ENCODE measurements at places on chromosomes 11 and 22.
A peak's percentile ranks its signal among the peaks of the same experiment; 100 is the strongest.

DNA sequence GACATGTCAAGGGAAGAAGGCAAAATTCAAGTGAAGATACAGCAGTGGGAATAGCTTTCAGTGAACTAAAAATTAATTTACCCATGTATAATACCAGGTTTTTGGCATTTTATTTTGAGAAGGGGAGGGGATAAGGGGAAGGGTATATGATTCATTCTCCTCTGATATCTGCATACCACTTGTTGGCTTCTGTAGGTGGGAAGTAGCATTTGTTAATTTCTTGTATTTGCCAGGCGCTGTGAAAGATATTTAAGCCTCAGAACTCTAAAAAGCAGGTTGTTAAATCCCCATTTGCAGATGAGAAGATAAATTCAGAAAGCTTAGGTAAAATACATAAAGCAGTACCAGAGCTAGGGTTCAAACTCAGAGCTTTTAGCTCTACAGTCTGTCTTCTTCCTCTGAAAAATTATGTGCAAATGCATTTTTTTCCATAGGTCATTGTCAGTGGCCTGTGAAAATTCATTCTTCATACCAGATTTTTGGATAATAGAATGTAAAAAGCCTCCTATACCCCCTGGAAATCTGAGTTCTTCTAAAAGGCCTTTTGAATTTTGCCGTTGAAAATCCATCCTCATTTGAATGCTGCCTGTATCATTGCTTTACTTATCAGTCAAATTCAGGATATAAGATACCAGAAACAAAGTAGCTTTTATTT is 221.3 kb downstream of the DDX10 start:
- DNase-seq = no peak

DNA sequence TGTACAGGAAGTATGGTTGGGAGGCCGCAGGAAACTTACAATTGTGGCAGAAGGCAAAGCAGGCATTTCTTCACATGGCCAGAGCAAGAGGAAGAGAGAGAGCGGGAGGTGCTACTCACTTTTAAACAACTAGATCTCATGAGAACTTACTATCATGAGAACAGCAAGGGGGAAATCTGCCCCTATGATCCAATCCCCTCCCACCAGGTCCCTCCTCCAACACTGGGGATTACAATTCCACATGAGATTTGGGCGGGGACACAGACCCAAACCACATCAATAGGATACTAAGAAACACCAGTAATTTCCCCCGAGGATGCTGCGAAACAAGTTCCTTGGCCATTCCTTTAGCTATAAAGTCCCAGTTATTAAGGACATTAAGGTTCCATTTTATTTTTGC is 94.1 kb upstream of the SC5D start:
- DNase-seq = no peak

DNA sequence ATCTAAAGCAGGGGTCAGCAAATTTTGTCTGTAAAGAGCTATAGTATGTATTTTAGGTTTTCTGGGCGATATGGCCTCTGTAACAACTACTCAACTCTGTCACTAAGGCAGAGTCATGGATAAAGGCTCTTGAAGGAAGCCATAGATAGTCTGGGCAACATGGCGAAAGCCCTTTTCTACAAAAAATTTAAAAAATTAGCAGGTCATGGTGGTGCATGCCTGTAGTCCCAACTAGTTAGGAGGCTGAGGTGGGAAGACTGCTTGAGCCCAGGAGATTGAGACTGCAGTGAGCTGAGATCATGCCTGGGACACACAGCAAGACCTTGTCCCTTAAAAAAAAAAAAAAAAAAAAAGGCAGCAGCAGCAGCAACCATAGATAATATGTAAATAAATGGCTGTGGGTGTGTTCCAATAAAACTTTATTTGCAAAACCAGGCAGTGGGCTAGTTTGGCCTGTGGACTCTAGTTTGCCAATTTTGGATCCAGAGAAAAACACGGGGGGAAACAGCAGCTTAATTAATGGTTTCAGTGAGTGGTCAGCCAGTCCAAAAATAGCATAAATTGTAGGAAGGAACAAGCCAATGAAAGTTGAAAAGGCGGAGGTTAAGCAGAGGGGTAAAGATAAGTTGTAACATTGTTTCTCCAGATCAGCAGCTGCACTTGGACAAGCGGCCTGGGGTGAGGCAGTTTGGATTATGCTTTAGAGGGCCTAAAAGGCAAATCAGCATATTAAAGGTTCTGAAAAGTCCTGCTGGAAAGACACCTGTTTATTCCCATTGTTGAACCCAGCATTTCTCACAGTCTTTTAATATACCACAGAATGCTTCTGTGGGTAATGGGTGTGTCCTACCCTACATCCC is 62.6 kb downstream of the KIAA1671 start:
- no peak for DNase-seq

DNA sequence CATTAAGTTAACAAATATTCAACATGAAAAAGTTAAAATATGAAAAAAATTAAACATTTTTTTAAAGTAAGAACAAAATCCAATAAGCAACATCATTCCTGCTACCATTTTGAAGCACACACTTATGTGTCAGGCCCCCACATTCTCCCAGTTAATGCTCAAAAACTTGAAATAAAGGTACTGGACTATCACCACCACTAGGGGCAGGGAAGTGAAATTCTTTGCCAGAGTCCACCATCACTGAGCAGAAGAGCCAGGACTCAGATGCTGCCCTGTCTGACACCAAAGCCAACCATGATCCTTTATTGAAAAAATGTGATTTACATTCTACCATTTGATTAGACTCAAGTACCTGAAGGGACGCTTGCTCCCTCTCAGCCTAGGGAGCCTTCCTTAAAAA is 39.1 kb downstream of the PITPNB start:
- no peak for DNase-seq

DNA sequence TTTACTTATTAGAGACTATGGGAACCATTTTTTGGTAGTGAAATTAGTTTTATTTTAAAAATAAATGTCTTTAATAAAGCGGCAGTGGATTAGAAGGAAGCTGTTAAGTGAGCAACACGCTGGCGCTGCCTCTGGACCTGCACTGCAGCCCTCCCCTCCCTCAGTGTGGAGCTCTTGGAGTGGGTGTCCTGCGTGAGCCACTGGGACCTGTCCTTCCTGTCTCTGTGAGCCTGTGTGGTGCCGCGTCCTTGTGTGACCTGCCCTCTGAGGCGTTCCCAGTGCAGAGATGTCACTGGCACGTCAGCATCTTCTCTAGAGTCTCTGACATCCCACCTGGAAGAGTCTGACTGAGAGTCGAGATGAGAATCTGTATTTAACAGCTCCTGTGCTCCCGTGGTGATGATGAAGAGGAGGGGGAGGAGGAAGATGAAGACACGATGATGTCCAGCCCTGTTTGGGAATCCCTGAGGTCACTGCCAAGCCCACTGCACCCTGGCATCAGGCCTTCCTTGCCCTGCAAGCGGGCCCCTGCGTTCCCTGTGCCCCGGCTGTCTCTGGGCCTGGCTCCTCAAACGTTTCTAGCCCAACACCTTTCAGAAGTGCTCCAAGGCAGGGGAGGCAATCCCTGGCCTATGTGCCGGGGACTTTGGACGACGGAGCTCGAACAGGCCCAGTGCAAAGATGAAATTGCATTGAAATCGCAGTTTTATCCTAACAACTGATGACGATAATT is 271.8 kb downstream of the TBC1D22A start:
- DNase-seq = no peak

GRCh38 chr11:129866311-129866710 is 29.1 kb downstream of the NFRKB start:
- no peak for DNase-seq

GRCh38 chr11:102154806-102155205 is 44.6 kb downstream of the YAP1 start:
- no peak for DNase-seq

DNA sequence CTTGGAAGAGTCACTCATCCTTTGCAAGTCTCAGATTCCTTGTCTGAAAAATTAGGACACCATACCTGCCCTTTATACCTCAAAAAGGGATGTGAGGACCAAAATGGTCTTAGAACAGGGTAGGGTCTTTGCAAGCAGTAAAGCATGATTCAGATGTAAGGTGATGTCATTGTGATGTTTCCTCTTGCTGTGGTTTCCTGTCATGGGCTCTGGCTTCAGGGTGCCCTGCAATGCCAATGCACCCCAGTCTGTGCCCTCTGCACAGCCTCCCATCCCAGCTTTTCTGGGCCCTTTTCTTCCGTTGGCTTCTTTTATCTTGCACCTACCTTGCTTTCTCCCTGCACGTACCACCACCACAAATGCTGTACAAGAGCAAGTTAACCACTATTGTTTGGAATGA is 87.8 kb upstream of the NNMT start:
- peak; percentile 15 for DNase-seq

DNA sequence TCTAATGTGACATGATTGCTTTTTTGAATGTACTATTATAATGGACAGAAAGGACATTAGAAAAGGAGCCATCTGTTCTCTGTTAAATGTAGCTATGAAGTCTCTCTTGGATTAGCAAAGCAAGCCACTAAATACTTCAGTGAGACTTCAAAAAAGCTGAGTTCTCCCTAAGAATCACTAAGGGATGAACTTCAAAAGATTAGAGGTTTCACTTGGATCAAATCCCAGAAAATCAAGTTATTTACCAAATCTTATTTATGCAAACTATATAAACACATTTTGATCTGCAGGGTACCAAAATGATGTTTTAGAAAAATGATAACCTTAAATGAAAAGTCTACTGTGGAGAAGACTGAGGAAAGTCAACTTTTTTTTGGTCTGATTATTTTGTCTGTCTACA is 82.1 kb upstream of the MTMR2 start:
- no peak for DNase-seq

- no peak for DNase-seq
Observed at GRCh38 chr11:103649401-103649895, 387.0 kb upstream of the DDI1 start.

DNA sequence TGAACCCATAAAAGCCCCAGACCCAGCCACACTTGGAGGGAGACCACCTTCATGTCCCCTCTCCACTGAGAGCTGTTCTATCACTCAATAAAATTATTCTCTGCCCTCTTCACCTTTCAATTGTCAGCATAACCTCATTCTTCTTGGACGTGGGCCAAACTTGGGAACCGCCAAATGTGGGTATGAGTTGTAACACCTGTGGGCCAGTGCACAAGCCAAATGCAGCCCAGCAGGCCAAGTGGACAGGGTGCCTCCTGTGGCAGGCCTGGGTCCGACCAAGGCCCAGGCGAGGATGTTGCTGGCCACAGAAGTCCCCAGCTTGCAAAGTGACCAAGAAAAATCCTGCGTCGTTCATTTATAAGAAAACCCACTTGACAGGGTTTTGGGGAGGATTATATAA is 621.2 kb downstream of the METTL15 start:
- DNase-seq = no peak
